DND-41 (cell line): ENCODE measurements at places on chromosomes 3 and 15.
A peak's percentile ranks its signal among the peaks of the same experiment; 100 is the strongest.

DNA sequence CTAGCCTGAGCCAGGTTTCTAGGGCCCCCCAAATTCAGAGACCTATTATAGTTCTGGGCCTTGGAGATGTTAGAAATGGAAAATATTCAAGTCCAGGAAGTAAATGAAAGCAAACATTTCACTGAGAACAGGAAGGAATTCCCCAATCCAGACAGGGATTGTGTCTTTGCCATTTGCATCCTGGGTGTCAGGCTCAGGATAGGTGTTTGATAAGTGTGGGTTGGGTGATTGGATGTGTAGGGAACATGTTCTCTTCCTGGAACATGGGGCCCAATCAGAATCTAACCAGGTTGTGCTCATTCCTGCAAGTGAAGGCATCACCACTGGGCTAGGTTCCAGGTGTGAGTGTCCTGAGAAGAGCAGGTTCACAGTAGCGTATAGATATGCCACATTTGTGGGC is 14.6 kb upstream of the LRRC2 start:
- DNase-seq = no peak

- DNase-seq = no peak
Measured at GRCh38 chr15:42858540-42858939, 62.0 kb downstream of the TTBK2 start.

DNA sequence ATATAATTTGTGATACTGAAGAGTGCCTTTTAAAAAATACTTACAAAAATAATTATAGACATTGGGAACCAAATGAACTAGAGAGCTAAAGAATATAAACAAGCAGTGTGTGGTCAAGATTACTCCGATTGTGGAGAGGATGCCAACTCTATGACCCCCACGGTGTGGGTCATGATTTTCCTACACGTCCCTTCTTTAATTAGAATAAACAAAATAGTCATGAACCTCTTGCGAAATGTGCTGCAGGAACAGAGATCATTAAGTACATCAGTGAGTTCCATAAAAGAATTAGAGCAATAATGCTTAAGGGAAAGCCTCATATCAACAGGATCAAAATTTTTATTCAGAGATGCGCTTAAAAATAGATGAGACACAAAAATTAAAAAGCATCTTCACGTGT is 476.6 kb upstream of the ROBO1 start:
- no peak for DNase-seq

DNA sequence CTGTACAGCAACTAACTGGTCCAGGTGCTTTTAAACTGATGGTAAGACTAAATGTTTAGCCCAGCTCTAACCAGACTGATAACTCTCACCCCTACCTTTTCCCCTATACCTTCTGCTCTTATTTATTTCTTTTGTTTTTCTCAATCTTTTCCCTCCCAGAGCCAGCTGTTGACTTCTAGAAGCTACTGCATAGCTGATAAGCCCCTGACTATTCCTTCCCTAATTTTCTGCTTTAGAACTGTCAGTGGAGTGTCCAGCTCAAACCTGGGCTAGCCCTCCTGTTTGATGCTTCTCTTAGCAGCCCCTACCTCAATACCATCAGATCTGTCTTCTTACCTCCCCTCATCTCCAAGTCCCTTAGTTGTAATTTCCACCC is 20.6 kb downstream of the SLC35G2 start:
- no peak for DNase-seq

DNA sequence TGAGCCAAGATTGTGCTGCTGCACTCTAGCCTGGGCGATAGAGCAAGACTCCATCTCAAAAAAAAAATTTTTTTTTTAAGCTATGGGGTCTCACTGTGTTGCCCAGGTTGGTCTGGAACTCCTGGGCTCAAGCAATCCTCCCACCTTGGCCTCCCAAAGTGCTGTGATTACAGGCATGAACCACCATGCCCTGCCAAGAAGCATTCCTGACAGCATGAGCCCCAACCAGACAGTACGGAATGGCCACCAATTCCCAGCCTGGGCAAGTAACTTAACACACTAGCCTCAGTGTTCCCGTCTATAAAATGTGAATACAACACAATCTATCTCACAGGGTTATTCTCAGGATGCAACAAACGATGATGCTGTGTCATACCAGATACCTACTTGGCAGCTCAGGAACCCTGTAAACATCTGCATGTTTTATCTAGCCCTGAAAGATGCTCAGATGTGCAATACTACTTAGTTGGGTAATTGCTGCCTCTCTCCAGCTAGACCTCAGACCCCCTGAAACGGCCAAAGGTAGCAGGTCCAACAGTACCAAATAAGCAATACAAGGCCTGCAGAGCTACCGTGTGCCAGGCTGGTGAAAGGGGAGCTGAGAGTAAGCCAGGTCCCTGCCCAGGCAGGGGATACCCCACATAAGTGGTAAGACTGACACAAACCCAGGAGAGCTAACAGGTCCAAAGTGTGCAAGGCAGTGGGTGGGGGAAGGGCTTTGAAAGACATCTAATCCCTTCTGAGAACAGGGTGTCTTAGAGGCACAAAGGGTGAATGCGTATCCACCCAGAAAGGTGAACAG is 1.9 kb downstream of the TKT start:
- DNase-seq = no peak

- DNase-seq = no peak
Measured at GRCh38 chr3:88480822-88481221, 331.1 kb downstream of the C3orf38 start.

GRCh38 chr15:39022532-39023305 is 458.1 kb upstream of the RASGRP1 start:
- no peak for DNase-seq

GRCh38 chr15:101446518-101447167 is 42.9 kb downstream of the PCSK6 start:
- DNase-seq = no peak

DNA sequence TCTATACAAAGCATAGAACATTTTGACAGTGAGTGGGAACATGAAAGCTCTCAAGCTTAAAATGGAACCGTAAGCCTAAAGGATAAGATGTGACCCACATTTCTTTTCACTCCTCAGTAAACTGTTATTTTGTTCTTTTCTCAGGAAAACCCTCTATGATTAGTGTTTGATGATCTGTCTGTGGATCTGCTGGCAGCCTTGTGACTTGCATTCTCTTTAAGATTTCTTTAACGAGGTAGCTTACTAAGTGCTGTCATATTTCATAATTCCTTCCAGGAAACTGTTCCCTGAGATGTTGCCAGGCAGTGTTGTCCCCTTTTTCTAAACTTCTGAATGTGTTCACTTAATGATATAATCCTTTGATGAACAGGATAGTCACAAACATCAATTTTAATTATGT is 167.6 kb downstream of the PYDC2 start:
- no peak for DNase-seq

- no peak for DNase-seq
Measured at GRCh38 chr3:149475451-149476060, 1.1 kb downstream of the TM4SF4 start.

GRCh38 chr3:72756900-72757299 is 91.3 kb downstream of the SHQ1 start:
- peak; percentile 72 for DNase-seq

- DNase-seq = no peak
Measured at GRCh38 chr3:51622868-51623267, 48.2 kb upstream of the TEX264 start.

- DNase-seq = no peak
Measured at GRCh38 chr3:15959434-15959811, 161.6 kb upstream of the ANKRD28 start.

DNA sequence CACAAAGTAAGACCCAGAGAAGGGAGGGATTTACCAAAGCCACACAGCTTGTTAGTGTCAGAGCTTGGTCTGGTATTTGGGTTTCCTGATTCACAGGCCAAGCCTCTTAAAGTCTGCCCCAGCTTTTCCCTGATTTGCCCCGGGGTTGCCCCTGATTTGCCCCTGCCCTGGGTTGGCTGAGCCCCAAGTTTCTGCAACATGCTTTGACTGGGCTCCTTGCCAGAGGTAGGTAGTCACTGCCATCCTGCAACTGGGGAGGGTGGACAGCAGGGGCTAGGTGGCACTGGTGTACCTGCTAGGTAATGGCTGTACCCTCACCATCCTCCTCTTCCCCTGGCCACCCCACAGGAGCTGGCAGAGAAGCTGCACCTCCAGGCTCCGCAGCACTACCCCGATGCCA is 2.5 kb downstream of the MPI start:
- no peak for DNase-seq

GRCh38 chr15:94815914-94816313 is 584.6 kb downstream of the MCTP2 start:
- no peak for DNase-seq

DNA sequence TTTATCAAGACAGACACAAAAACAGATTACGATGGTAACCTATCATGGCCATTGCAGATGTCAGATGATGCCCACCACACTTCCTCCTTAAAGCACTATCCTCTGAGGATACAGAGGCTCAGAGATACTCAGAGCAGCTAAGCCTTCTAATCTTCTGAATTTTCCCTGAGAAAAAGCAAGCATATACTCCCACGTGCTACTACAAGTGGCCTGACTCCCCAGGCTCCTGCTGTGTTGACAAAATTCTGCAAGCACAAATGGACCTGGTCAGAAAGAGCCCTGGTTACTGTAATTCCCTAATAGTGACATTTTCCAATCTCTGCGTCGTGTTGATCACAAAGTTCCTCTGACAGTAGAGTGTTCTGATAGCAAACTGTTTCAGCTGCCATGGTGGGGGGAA is 207.1 kb downstream of the KCNMB2 start:
- no peak for DNase-seq

DNA sequence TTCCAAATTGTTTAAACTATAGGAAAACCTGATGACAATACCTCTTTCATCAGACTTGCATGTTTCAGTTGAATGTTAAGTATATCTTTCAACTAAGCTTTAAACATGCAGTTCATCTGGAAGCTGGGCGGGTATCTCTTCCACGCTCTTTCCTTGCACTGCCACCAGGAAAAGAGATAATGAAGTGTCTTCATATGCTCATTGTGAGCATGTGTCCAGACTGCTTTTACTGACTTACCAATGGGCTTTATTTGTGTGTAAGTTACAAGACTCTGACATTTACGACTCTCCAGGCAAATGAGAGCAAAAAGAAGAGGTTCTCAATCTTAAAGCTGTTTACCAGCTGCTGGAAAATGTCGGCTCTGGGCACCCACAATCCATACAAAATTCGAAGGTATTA is 52.8 kb downstream of the TMEM212 start:
- no peak for DNase-seq

DNA sequence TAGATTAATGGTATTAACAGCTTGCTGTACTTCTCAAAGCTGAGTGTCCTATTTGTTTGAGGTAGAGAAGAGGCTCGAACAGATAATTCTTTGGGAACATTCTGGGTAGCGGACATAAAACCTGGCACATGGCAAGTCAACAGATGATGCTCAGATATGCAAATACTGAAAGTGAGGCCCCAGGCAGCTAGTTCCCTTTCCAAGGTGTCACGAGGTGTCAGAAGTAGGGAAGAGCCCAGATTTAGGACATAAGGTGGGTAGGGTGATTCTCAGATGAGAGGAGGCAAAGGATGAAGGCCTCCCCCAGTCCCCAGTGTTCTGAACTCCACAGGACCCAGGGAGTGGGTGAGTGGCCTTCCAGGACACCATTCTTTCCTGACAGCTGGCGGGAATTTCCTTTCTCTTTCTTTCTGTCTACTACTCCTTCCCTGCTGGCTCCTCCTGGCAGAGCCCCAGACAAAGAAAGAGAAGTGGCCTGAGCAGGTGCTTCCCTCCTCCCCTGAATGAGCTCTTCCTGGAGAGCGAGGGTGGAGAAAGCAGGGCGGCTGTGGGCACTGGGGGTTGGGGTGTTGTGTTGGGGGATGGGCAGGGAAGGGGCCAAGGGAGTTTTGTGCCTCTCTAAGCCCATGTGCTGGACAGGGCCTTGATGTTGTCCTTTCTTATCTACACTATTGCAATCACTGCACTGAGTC is 87.5 kb downstream of the CORO2B start:
- DNase-seq = no peak
